ENCODE measurements at places on chromosomes 11 and 22.

DNA sequence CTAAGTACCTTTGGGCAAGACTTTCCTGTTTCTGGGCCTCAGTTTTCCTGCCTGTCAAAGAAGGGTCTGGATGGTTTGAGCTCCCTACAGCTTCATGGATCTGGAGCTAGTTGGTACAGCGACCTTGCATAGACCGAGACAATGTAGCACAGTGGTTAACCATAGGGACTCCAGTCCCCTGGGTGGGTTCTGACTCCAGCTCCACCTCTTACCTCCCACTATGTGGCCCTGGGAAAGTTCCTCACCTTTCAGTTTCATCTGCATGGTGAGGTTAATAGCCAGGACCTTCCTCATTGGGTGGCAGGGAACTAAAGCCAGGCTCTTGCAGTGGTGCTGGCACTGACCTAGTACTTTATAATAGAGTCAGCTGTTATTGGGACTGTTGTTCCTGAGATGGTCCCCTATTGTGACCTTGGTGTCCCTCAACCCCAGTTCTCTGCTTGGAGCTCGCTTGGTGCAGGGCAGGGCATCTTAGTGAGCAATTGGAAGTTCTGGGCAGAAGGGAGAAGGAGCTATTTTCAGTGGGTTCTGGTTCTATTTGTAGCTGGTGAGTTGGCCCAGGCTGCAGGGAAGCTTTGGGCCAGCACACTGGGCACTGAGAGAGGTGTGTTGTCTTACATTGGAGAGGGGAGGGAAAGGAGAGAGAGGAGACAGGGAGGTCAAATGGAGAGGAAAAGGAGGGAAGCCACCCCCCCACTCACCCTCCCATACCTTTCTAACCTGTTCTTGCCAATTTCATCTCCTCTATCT lies 10.7 kb upstream of the MTMR3 start:
- no peak for DNase-seq

- no peak for DNase-seq
Observed at GRCh38 chr11:69593851-69594250, 47.1 kb upstream of the CCND1 start.

GRCh38 chr11:63635762-63636465 lies 21.7 kb upstream of the PLAAT3 start:
- peak; percentile 69 for DNase-seq

GRCh38 chr22:43945632-43946383 lies 9.4 kb upstream of the SAMM50 start:
- peak; percentile 64 for DNase-seq

DNA sequence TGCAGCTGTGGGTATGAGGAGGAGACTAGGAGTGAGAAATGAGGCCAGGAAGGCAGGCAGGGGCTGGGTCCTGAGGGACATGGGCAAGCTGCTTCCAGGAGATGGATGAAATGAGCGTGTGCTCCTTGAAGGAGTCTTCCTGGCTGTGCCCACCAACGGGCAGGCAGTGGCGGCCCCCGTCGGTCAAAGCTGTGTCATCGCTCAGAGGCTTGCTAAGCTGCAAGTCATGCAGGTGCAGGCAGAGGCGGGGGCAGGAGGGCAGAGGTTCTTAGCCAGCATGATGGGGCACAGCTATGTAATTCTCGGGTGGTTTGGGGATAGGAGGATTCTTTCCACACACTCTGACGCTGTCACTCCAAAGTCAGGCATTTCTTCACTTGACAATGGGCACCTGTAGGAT lies 12.5 kb upstream of the PEX26 start:
- peak; percentile 48 for DNase-seq

- no peak for DNase-seq
Observed at GRCh38 chr11:43376594-43376993, 17.9 kb downstream of the TTC17 start.
